ENCODE measurements at places on chromosomes 6 and 20.

DNA sequence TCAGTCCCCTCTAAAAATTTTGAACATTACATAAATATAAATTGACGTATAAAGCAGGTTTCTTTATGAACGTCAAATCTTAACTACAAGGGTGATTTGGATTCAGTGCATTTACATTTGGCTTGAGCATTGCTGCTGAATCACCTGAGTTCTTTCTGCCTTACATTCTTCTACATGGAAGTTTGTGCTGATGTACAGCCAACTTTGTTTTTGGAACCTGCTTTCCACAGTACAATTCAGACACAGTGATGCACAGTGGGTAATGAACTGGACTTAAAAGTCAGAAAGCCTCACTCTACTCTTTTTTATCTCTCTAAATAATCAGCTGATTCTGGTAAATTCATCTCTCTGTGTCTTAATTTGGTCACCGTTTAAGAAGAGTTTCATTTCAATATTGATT lies 47.6 kb downstream of the RCAN2 start:
- DNase-seq = no peak

DNA sequence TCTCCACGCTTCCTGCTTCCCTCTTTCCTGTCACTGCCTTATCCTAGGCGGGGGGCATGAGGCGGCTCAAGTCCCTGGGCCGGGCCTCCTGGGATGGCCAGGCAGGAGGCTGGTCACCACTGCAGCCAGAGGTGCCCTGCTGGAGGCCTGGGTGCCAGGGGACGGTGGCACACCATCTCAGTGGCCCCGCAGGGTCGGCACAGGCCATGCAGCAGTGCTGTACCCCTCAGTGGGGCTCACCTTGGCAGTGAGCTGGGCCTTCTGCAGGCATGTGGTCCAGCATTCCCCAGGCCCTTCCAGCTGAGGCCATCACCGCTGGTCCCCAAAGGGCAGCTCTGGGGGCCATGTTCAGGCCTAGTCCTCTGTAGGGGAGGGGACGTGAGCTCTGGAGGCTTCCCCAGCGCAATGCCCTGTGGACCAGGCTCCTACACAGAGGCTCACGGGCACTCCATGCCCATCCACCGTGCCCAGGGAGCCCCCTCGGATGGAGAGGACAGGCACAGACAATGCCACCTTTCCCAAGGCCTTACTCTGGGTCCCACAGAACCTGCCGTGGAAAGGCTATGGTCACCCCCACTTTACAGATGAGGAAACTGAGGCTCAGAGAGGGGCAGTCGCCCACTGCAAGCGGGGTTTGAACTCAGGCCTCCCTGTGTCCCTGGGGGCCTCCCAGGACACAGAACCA lies 123.8 kb downstream of the TAF4 start:
- DNase-seq = no peak

DNA sequence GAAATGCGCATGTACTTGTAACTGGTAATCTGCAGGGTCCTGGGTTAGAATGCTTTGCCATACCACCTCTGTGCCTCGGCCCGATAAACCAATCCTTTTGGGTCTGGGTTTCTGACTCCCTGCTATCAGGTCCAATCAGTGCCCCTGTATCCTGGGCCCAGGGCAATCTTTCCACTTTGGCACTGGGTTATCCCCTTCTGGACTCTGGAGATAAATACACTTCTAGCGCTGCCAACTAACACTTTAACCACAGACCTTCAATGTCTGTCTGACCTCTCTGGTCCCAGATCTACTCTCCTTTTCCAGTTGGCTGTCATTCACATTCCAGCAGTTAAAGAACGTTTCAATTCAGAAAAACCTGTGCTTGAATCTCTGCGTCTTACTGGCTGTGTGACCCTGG lies 55.3 kb downstream of the DNAAF9 start:
- DNase-seq = no peak

- DNase-seq = no peak
Observed at GRCh38 chr6:142489722-142490610, 188.2 kb downstream of the ADGRG6 start.

GRCh38 chr20:38215194-38216182 lies 45.0 kb downstream of the KIAA1755 start:
- no peak for DNase-seq
